ENCODE measurements at places on chromosomes 13 and 19.
A peak's percentile ranks its signal among the peaks of the same experiment; 100 is the strongest.

DNA sequence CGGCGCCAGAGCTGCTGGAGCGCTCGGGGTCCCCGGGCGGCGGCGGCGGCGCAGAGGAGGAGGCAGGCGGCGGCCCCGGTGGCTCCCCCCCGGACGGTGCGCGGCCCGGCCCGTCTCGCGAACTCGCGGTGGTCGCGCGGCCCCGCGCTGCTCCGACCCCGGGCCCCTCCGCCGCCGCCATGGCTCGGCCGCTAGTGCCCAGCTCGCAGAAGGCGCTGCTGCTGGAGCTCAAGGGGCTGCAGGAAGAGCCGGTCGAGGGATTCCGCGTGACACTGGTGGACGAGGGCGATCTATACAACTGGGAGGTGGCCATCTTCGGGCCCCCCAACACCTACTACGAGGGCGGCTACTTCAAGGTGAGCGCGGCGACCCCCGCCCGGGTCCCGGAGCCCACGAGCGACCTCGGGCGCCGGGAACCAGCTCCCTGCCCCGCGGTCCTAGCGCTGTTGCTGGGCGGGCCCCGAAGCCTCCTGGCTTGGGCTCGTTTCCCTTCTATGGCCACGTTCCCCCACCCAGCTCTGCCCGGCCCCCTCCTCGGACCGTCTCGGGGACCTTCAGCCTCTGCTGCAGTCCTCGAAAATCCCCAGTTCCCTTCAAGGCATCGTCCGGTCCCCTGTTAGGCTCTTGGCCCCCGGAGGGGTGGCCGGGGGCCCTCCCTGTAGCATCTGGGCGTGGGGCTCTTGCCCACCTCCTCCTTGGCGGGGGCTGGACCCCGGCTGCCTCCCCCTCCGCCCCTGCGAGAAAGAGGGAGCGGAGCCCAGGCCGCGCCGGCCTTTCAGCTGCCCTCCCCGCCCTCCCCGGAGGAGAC, at the start of gene CDC34:
CDC34 (plus strand) TSS at position 8 of the 808 bp plus-strand sequence; CDS start at position 180, 172 bp downstream.
- no peak for DNase-seq

DNA sequence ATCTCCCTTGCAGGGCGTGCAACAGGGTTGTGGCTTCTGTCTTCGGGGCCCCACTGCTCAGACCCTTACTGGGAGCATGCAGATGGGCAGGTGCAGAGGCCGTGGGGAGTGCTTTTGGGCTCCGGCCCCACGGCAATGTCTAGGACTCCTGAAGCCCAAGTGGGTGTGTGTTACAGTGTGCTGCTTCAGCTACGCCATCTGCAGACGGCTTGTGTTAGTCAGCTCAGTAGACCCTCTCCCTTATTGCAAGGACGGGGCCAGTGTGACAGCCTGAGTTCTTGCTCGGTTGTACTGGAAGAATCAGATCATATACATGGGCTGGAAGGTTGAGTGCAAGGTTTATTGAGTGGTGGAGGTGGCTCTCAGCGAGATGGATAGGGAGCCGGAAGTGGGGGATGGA, 39.3 kb downstream of the DNAJC3 start:
- no peak for DNase-seq

- DNase-seq = no peak
Observed at GRCh38 chr13:97387485-97387839, 46.5 kb upstream of the RAP2A start.

DNA sequence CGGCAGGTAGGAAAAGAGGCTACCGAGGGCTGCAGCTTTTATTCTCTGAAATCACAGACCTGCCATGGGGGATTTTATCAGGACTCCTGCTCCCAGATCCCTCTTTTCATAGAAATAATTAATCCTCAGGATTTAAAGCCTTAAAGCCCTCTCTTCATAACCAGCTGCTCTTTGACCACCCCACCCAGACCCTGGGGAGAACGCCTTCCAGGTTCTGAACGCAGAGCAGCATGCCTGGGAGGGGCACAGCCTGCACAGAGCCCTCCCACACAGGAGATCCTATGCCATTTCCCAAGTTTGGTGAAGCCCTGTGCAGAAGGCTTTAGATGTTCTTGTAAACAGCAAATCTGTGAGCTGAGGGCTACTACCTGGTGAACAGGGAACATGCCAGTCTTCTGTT, 91.1 kb downstream of the STOML3 start:
- DNase-seq = no peak

DNA sequence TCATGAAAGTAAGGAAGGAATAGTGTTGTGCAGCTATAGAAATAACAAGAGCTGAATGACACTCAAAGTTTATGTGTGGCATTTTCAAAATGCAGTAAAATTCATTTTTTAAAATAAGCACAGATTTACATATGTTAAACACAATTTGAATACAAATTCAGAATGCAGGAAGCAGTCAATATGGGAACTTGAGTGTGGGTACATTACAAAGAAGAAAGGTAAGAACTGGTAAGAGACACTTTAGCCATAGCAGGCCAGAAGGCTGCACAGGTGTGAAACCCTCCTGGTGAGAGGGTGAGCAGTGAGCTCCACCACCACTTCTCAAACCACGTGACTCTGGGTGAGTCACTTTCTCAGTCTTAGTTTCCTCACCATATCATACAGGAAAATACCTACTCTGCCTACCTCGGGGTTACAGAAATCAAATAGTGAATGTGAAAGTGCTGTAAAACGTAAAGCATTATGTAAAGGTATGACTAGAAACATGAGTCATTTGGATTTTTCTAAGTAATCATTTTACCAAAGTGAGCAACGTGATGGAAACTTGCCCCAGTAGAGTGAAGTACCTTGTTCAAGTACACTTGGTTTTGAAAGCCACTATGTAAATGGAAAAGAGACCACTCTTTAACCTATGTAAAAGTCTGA, 40.5 kb downstream of the USP12 start:
- peak; percentile 66 for DNase-seq

- no peak for DNase-seq
Observed at GRCh38 chr19:29189033-29189360, 24.0 kb downstream of the UQCRFS1 start.

DNA sequence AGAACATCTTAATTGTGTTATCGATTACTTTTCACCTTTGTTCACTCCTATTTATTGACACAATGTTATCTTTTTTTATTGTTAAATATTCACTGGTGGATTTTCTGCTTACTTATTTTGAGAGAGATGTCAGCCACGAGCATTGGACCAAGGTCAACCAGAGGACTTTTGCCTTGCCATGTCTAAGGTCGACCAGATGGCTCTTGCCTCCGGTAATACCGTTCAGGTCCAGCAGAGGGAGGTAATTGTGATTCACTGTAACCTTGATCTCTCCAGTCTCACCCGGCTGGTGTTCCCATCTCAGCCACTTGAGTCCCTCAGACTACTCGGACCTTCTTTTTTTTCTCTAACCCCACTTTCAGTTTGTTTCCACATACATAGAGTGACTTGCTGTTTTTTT, 1438.1 kb downstream of the UQCRFS1 start:
- no peak for DNase-seq

DNA sequence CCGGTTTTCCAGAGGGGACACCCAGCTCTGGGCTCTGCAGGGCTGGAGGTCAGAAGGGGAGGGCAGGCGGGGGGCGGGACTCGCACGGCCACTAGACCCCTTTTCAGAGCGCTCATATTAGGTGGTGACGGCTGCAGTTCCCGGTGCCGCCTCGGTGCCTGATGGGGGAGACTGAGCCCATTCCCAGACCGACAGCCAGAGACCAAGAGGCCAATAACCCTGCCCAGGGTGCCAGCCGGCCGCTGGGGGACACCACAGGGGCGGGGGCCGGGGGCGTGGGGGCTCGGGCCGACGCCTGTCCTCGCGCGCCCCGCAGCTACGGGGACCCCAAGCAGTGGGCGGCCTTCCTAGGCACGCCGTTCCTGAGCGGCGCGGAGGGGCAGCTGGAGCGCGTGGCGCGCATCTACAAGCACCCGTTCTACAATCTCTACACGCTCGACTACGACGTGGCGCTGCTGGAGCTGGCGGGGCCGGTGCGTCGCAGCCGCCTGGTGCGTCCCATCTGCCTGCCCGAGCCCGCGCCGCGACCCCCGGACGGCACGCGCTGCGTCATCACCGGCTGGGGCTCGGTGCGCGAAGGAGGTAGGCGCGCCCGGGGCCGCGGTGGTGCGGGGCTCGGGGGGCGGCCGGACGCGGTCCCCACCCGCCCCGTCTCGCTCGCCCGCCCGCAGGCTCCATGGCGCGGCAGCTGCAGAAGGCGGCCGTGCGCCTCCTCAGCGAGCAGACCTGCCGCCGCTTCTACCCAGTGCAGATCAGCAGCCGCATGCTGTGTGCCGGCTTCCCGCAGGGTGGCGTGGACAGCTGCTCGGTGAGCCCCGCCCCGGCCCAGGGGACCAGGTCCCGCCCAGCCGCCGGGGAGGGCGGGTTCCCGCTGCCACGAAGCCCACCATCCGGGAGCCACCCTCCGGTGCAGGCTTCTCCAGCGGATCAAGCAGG, 2.4 kb downstream of the TIMM13 start:
- DNase-seq = peak; percentile 59

DNA sequence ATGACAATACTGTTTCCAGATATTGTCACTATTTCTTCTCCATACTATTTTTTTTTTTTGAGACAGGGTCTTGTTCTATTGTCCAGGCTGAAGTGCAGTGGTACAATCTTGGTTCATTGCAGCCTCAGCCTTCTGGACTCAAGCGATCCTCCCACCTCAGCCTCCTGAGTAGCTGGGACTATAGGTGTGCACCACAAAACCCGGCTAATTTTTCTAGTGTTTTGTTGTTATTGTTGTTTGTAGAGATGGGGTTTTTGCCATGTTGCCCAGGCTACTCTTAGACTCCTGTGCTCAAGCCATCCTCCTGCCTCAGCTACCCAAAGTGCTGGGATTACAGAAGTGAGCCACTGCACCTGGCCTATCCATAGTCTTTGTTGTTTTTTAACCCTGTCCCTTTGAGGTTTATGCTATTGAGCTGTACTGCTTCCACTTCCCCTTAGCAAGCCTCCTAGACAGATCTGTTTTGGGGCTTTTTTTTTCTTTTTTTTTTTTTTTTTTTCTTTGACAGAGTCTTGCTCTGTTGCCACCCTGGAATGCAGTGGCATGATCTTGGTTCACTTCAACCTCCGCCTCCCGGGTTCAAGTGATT, 27.6 kb upstream of the MAP3K10 start:
- no peak for DNase-seq

DNA sequence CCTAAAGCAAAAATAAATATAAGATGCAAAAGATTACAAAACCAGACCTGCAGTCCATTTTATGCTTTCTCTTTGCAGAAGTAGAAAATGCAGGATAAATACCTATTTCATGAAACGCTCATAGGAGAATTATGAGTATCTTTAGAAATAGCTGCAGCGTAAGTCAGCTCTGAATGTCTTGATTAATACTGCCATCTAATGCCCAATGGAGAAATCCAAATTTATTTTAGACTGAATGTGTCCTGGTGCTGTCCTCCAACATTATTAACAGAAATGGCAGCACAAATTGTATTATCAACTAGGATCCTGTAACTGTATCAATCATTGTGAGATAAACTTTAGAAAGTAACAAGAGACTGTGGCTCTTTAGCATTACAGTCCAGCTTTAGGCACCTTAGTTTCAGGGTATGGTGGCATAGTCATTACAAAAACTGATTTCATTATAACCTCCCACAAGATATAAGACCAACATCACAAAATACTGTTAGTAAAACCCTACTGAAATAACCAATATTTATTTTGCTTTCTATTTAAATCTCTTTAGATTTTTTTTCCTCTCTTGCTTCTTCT, 162.1 kb upstream of the MIR17HG start:
- DNase-seq = peak; percentile 7

- no peak for DNase-seq
Observed at GRCh38 chr13:67186995-67187569, 43.1 kb downstream of the PCDH9 start.

DNA sequence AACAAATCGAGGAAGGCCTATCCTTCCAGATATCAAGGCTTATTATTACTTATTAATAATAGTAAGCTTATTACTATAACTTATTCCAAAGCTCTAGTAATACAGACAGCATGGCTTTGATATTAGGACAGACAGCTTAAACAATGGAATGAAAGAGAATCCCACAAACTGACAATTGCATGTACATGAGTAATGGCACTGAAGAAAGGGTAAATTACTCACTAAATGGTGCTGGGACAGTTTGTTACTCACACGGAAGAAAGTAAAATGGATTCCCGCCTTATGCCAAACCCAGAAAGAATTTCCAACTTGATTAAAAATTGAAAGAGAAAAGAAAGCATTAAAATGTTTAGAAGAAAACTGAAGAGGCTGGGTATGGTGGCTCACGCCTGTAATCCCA, 60.3 kb downstream of the MIPEP start:
- peak; percentile 76 for DNase-seq

DNA sequence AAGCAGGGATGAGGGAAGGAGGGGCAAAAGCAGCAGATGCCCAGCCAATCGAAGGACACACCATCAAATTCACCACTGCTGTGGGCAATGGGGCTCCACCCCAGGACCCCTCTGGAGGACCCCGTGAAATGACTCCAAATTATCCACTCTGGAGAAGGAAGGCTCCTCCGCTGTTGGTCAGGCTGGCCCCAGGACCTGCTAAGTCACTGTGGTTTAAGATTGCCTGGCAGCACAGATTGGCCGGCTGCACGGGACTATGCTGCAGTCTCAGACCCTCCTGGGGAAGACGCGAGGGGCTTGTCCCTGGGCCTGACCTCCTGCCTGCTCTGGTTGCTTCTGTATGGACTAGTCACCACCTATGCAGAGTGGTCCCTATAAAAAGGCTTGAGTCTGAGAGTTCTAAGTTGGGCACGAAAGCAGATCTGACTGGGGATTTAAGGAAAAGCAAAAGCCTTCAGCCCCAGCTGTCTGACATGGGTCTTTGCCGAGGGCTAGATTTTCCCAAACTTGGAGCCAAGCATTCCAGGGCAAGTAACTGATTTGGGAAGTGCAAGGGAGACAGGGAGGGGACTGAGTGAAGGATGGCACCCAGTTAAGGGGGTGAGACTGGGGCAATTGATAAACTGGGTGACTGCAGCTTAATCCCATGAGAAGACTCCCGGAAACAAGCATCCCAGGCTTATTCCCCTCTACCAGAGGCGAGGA, 91.7 kb downstream of the TSHZ3 start:
- DNase-seq = no peak

- peak; percentile 18 for DNase-seq
Observed at GRCh38 chr13:100789968-100790367, 115.4 kb upstream of the TMTC4 start.

DNA sequence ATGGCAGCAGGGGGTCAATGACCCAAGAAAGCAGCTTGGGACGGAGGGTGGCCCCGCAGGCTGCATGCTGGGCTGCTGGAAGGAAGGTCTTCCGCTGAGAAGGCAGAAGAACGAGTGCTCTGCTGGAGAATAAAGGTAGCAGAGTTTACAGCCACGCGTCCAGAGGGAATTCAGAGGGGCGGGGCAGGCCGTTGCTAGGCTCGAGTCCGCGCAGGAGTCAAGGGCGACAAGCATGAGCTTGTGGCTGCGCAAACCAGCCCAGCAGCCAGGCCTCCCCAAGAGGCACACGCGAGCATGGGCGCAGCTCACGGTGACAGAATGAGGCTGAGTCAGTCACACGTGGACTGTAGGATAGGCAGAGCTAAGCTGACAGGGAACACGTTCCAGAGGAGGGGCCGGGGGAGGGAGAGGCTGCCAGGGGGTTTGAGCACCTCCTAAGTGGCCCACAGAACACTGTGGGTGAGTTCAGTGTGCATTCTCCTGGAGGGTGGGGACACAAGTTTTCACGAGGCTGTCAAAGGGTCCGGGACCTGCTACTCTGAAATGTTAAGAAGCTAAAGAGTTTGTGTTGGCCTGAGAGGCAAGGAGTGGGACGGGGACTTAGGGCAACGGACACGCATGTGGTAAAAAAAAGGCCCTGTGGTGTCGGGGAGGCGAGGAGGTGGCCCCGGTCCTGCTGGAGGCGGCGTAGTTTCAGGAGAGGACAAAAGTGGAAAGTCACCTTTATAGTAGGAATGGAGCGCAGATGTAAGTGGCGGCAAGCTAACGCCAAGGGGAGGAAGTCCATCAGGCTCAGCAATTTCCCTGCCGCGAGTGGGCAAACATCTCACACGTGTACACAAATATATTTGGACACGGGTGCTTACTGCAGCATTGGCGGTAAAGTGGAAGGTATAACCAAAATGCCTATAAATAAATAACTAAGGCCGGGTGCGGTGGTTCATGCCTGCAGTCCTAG, 17.7 kb downstream of the RFX2 start:
- peak; percentile 84 for DNase-seq

Data from astrocyte (in vitro differentiated cells and primary cell).